ENCODE measurements at places on chromosomes 6 and 20.

- DNase-seq: no peak
Observed at GRCh38 chr6:163731215-163732013, 316.9 kb downstream of the QKI start.

DNA sequence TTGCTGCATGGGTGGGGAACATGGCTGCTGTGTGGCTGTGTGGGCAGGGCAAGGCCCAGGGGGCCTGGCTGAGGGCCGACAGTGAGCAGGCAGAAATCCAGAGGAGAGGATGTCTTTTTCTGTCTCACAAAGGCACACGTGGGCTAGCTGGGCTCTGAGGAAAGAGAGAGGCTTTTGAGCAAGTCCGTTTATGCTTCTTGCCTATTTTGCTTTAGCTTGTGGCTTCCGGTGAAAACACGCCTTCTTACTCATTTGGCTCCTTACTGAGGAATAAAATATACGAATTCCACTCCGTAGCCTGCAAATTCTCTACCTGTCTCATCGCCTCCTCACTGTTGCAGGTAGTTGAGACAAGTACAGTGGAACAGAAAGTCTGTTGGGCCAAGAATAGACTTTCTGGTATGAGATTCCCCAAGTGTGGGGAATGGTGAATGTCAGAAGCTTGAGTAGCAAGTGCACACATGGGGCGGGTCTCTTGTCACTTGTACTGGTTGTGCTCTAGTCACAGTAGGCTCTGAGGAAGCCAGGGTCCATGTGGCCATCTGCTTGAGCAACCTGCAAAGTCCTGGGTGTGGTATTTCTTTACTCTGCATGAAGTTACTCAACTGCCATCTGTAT, 28.4 kb downstream of the WRNIP1 start:
- DNase-seq: no peak

- DNase-seq: peak; percentile 61
Observed at GRCh38 chr20:49541733-49542513, 26.0 kb downstream of the PTGIS start.

DNA sequence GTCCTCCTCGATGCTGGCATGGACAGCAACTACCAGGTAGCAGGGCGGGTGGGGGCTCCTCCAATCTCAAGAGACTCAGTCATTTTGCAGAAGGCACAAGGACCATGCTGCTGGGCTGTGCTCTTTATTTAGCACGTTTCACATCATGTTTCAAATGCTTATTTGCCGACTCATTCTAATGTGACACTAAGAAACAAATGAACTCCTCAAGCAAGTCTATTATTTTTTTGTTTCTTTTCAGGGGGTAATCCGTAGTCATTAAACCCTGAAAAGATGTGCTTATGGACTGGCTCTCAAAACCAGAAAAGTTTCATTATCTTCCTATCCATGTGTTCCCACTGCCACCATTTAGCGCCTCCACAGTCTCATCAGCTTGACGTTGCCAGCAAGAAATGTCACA, 92.9 kb downstream of the ANKS1A start:
- no peak for DNase-seq

- DNase-seq: no peak
Observed at GRCh38 chr6:144894240-144894639, 609.1 kb downstream of the UTRN start.

- no peak for DNase-seq
Observed at GRCh38 chr6:135586844-135587243, 89.3 kb upstream of the AHI1 start.

- DNase-seq: no peak
Observed at GRCh38 chr20:31593221-31594001, 11.7 kb upstream of the ID1 start.

GRCh38 chr6:35668744-35669450, 19.8 kb downstream of the FKBP5 start:
- no peak for DNase-seq

- peak; percentile 64 for DNase-seq
Observed at GRCh38 chr20:50308513-50309279, 118.1 kb downstream of the CEBPB start.

GRCh38 chr6:23081701-23082100, 512.3 kb downstream of the HDGFL1 start:
- no peak for DNase-seq

- DNase-seq: no peak
Observed at GRCh38 chr20:5751856-5752255, 1.7 kb downstream of the SHLD1 start.

DNA sequence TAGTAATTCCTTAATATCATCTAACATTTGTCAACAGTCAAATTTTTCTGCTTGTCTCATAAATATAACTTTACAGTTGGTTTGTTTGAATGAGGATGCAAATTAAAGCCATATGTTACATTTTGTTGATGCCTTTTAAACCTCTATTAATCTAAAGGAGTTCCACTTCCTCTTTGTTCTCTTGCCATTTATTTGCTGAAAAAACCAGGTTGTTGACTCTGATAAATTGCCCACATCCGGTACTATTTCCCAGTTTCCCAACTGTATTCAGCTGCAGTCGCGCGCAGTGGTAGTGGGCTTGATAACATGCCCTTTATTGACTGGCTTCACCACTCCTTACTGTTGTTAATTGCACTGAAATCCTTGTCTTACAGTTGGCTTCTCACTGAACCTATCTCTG, 32.8 kb upstream of the SIRPB2 start:
- DNase-seq: no peak

- DNase-seq: no peak
Observed at GRCh38 chr6:158050955-158051354, 69.3 kb downstream of the SYNJ2 start.

- DNase-seq: no peak
Observed at GRCh38 chr20:10696650-10697049, 22.9 kb upstream of the JAG1 start.

- no peak for DNase-seq
Observed at GRCh38 chr6:16632101-16632500, 129.2 kb downstream of the ATXN1 start.

DNA sequence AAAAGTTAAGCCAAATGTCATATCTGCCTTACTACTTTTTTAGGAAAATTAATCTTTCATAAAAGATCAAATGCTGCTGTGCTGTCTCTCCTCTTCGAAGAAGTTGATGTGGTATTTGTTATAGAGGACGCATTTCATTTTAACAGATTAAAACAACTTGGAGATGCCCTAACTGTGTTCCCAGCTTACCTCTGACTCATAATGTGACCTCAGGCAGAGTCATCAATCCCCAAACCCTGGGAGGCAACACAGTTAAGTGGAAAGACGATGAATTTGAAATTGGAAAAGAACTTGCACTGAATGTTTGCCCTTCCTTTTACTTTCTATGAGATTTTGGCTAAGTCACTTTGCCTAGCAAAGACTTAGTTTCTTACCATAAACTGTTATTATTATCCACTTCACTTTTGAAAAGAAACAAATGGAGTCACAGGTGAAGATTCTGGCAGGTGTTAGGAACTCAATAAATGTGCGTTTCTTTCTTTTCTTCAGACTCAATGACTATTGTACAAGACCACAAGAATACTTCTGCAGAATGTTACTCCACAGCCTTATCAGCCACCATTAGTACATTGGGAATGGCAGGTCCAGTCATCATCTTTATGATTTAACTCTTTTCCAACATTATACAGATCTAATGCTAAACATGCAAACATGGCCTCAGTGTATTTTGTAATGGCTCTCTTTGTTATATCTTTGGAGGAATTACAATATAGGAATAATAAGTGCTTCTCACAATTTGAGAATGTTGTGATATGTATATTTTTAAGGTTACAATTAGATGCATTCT, 102.6 kb downstream of the COL21A1 start:
- no peak for DNase-seq

DNA sequence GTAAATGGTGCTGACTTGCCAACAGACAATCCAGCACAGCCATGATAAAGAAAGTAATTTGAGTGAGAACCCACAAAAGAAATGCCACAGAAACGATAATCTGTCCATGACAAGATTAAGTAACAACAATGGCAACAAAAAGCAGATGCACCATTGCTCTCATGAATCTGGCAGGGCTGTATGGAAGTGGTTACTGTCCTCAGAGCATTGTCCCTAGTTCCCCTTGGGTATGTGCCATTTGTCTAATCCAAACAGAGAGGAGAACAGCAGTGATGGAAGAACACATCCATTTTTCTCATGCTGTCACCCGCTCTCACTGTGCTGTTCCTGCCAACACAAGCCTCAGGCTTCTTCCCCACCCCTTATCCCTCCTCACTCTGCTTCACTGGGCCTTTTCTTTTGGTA, 65.8 kb downstream of the REV3L start:
- DNase-seq: no peak

- DNase-seq: no peak
Observed at GRCh38 chr6:26311385-26312095, 53.5 kb upstream of the BTN3A2 start.

DNA sequence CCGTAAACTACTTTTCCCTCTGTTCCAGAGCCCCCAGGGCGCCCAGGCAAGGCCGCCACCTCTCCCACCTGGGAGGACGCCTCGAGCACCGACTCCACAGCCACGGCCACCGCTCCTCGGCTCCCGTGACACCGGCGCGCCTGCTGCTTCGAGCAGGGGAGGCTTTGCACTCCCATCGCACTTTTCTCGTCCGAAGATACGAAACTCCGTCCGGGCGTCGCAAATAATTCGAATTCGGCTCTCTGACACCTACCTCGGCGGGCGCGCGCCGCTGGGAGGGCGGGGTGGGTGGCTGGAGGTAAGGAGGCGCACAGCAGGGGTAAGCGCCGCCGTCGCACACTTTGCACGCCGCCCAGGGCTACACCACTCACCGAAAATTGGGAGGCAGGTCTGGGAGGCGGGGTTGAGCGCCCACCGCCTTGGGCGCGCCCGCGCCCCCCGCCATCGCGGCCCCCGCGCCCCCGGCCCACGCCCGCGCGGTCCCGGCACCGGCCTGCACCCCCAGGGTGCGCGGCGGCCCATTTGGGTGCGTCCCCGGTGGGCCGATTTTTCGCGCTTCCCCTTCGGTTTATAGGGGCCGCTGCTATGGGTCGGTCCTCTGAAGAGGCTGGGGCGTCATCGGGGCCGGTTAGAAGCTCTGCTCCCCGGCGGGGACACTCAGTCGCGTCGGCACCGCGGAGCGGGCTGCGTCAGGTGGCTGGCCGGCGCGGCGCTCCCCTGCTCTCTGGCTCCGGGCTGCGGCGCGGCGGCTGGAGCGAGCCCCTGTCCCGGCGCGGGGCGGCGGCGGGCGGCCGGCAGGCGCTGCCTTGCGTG, 36.2 kb downstream of the GNAS start:
- DNase-seq: peak; percentile 68

GRCh38 chr6:160082627-160083026, 39.0 kb upstream of the SLC22A1 start:
- DNase-seq: no peak
